ENCODE measurements at places on chromosomes 3 and 15. TPM values are rescaled to one million over a fixed set of nuclear protein-coding genes. Genes with fewer than 3 reads are reported as not detected.

ROBO2 gene
- polyA plus RNA-seq, result 92.2 TPM

ANKRD63 gene
- not detected for polyA plus RNA-seq

FOXL2NB gene
- 0.04 TPM for polyA plus RNA-seq

SLC12A1 gene
- 563 TPM for polyA plus RNA-seq

ALDH1A3 gene
- 5.6 TPM for polyA plus RNA-seq

GRAMD1C gene
- 33.5 TPM for polyA plus RNA-seq

LNP1 gene
- 8.1 TPM for polyA plus RNA-seq

All from left renal cortex interstitium (tissue), 4 donors.